ENCODE measurements at places on chromosomes 7 and 10.

DNA sequence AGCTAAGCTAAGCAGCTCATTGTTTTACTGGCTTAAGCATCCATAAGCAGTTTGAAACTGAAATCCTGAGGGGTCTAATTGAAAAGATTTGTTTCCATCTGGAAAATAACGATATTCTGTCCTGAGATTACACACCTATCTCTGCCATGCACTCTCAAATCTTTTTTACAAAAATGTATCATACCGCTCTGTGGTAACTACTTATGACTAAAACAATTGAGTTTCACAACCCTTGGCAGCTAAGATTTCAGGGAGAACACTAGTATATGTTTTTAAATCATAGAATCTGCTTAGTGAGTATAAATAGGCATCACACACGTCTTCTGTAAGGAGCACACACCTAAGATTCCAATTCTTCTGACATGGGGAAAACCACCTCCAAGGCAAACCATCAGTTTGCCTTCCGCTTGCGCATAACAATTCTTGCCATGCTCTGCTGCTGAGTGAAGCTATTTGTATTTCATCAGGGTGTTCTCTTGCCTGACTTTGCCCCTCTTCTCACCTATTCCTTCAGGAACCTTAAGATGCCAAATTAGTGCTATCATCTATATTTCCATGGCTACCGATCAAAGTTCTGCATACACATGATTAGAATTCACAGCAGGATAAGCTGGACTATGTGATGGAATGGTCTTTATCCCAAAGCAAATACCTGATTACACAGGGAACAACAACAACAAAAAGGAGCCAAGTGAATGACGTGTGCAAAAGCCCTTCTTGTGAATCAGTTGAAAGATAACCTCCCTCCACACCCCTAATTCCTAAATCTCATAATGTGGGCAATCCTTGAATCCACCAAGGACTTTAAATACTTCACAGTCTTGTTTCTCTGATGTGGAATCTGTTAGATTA lies 40.9 kb downstream of the PRPF18 start:
- no peak for DNase-seq

DNA sequence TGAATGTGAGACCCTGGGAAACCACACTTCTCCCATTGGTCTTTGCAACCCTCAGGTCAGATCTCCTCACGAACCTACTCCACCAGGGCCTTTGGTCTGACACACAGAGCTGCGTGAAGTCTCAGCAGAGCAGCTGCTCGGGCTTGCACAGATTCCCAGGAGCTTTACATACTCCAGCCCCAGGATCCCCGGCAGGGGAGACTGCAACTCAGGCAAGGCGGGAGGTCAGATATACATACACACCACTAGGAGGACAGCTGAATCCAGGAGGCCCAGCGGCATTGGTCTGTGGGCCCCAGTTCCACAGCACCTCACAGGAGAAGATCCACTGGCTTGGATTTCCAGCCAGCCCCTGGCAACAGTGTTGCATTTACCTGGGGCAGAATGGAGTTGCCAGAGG lies 239.2 kb downstream of the GPAM start:
- no peak for DNase-seq

GRCh38 chr7:49398746-49399145 lies 374.7 kb upstream of the VWC2 start:
- no peak for DNase-seq

DNA sequence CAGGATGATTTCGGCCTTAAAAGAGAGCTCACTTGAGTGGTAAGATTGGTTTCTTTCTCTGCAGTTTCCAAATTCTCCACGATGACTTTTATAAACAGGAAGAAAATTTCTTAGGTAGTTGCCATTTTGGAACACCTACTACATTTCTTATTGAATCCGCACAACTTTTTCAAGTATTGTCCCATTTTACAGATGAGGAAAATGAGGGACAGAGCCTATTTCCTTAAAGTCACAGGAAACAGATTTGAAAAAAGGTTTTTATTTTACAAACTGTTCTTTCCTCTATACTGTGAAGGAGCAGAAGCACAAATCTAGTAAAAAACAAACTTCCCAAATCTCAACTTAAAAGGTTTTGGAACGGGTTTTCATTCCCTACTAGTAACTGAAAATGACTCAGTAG lies 2.7 kb downstream of the YWHAG start:
- no peak for DNase-seq

DNA sequence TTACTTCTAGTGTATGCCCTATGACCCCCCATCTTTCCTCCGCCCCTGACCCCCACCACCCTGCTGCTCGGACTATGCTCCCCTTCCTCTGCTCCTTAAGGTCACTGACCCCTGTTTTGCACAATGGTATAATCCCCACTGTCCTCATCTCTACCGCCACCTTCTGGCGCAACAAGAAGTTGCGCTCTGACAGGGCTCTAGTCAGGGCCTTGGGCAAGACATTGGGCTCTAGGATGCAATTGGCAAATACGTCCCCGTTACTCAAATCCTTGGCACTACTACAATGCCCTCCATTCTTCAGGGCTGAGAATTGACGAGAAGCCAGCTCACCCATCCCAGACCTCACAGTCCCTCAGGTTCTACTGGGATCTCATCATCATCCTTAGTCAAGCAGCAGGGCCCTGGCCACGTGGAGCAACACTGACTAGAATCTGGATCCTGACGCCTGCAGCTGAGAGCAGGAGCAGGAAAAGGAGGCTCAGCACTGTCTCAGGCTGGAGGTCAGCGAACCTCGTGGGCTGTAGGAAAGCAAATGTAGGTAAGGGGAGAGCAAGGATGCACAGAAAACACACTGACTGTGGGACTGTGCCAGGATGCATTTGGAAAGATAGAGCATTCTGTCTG lies 10.6 kb downstream of the LRIT2 start:
- DNase-seq: no peak

GRCh38 chr7:47507522-47507921 lies 74.4 kb downstream of the TNS3 start:
- no peak for DNase-seq

DNA sequence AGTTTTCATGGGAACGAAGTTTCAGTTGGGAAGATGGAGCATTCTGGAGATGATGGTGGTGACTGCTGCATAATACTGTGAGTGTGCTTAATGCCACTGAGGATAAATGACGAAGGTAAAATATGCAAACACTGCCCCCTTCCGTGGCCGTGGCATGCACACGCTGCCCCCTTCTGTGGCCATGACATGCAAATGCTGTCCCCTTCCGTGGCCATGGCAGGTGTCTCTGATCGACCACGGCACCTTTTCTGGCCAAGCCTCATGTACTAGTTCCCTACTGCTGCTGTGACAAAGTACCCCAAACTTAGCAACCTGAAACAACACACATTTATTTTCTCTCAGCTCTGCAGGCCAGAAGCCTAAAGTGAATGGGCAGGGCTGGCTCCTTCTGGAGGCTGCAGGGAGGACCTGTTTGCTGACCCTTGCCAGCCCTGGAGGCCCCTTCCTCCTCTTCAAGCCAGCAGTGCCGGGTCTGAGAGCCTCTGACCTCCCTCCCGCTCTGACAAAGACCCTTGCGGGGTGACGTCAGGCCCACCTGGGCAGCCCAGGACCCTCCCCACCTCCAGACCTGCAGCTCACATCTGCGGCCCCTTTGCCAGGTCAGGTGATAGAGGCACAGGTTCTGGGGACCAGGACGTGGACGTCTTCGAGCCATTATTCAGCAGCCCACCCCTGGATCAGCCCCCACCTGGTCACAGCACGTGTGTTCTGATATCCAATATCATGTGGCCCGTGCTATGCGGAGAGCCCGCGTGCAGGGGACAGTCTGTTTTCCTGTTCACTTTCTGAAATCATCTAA lies 82.0 kb downstream of the MICALL2 start:
- no peak for DNase-seq

- peak; percentile 75 for DNase-seq
These were observed 528.1 kb upstream of the DPP6 start for GRCh38 chr7:153524070-153524601.

DNA sequence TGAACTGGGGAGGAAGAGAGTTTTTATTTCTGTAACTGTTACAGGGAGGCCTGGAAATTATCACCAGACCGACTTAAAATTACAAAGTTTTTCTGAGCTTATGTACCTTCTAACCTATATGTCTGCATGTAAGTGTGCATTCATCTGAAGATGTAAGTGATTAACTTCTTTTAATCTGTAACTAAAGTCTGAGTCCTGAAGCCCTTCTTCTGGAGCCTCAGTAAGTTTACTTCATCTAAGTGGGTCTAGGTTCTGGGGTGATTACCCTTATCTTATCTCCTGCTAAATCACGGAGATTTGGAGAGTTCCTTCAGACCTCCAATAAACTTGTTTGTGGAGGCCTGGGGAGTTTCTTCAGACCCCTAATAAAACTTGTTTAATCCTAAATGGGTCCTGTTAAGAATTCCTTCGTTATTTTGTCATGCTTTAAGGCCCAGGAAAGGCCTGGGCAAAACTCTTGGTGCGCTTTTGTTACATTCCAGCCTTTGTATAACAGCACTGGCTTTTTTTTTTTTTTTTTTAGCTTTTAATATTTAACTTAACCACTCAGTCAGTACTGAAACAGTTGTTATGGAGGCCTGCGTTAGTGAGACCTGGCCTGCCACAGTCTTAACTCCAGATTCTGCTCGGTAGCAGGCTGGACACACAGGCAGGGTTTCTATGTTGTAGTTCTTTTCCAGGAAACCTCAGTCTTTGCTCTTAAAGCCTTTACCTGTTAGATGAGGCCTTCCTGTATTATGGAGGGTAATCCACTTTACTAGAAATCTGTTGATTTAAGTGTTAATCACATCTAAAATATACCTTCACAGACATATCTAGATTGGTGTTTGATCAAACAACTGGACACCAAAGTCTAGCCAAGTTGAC lies 33.0 kb downstream of the TPST1 start:
- DNase-seq: no peak

- DNase-seq: no peak
These were observed 397.0 kb downstream of the CALN1 start for GRCh38 chr7:72015136-72015535.

- no peak for DNase-seq
These were observed 370.8 kb upstream of the LRRTM3 start for GRCh38 chr10:66555061-66555460.

DNA sequence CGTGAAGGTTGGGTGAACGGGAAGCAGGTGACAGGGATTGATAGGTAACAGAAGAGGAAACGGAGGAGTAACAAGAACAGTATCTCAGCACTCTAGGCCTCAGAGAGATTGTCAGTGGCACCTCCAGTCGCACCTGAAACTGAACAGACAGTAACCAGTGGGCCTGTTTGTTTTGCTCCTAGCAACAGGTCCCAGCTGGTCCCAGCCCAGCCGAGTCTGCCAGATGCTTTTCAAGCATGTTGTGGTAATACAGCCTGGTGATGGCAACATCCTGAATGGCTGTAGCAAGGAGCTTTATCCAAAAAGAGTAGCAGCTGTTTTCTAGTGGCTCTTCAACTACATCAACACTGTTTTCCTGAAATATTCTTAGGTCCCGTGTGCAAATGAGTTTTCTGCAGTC lies 4.7 kb downstream of the CACNB2 start:
- no peak for DNase-seq

DNA sequence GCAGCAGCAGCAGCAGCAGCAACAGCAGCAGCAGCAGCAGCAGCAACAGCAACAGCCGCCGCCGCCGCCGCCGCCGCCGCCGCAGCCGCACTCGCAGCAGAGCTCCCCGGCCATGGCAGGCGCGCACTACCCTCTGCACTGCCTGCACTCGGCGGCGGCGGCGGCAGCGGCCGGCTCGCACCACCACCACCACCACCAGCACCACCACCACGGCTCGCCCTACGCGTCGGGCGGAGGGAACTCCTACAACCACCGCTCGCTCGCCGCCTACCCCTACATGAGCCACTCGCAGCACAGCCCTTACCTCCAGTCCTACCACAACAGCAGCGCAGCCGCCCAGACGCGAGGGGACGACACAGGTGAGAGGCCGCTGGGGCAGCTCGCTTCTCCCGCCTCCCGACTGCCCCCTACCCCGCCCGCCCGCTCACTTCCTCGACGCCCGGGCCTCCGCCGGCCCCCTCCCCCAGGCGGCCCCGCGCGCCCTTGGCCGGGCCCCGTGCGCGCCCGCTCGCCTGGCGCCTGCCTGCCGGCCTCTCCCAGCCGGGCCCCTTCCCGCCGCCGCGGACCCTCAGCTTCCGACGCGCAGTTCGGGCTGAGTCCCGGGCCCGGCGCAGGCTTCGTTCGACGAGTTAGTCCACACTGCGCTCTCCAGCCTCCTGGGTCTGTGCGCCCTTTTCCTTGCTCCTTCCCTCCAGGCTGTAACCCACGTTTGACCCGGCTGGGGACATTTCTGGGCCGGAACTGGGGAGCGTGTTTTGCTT lies 882 bp downstream of the DLX6 start:
- DNase-seq: no peak

DNA sequence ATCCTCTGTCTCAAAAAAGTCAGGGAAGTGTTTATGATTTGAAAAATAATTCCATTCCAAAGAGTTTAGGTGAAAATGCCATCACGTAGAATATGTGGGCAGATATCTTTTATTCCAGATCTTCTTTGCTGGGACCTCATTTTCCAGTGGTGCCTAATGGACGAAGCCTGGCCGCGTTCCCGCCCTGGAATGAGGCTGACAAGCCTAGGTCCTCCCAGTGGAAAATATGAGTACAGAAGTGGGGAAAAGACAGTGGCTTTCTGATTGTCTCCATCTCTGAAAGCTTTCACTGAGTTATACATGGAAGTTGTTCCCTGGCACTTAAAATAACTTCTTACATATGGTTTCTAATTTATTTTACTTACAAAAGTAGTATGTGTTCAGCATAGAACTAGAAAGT lies 139.4 kb downstream of the TACC2 start:
- DNase-seq: no peak

DNA sequence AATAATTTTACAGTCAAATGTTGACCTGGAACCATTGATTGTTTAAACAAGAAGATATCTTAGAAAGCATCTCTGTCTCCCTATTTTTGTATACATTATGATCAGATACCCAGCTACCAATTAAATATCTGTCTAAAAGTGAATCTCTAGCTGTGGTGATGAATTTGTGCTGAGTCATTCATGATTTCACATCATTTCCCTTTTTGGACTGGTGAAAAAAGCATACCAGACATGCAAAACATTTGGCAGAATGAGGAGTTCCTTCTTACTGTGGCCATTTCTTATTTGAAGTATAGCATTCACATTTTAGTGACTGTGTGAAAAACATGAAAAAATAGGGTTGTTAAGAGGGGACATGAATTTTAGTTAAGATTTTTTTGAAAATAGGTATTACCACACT lies 98.0 kb upstream of the GATA3 start:
- DNase-seq: no peak

GRCh38 chr7:42961170-42961569 lies 29.0 kb downstream of the MRPL32 start:
- DNase-seq: no peak

DNA sequence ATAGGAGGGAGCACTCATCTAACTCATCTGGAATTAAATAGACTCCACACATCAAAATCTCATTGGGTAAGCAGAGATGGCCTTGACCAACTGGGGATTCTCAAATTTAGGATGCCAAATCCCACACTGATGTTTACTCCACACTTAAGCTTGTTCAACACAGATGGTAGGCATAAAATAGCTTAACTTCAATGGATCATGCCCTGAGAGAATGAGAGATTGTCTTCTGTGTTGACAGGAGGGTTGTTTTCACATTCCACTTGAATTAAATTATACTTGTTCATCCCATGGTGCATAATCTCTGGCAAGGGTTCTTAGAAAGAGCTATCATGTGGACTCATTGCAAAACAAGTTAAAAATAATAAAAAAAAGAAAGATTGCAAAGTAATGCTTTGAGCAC lies 391.4 kb downstream of the PLXDC2 start:
- no peak for DNase-seq

- no peak for DNase-seq
These were observed 93.7 kb downstream of the SEMA3A start for GRCh38 chr7:84100866-84101265.
